ENCODE measurements at places on chromosomes 7 and 10.
A peak's percentile ranks its signal among the peaks of the same experiment; 100 is the strongest.

GRCh38 chr7:143978585-143978984, 21.5 kb upstream of the OR6B1 start:
- no peak for DNase-seq

DNA sequence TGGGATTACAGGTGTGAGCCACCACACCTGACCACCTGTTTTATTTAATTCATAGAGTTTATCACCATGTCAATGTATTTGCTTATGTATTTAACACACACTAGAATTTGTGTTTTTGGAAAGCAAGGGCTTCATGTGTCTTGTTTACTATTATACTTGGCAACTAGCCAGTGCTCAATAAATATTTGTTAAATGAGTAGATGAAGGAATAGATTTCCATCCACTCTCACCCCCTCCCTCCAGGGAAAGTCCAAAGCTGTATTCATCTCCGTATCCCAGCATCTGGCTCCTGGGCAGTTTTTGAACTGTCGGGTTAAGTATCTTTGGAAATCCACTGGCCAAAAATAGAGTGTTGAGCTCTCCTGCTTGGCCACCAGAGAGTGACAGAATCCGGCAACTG, 4.6 kb upstream of the RADIL start:
- no peak for DNase-seq

- no peak for DNase-seq
These were observed 99.7 kb downstream of the BMPR1A start for GRCh38 chr10:86856156-86856555.

GRCh38 chr10:58152673-58153263, 114.9 kb downstream of the IPMK start:
- peak; percentile 10 for DNase-seq

DNA sequence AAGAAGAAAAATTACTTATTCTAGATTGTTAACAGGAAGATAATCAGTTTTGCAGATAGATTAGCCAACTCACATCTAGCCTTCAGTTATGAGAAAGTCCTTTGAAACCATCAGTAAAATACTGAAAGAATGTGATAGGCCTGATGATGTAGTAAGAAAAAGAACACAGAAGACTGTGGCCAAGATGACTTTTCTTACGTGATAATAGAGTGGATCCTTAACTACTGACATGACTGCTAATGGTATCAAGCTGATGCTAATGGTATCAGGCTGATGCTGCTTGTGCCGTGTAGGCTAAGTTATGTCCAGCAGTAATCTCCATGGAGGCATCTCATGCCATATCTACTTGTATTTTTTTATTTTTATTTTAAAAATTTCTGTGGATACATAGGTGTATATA, 114.2 kb downstream of the GLCCI1 start:
- DNase-seq: no peak

GRCh38 chr10:97140902-97141745, 44.6 kb downstream of the SLIT1 start:
- DNase-seq: no peak

DNA sequence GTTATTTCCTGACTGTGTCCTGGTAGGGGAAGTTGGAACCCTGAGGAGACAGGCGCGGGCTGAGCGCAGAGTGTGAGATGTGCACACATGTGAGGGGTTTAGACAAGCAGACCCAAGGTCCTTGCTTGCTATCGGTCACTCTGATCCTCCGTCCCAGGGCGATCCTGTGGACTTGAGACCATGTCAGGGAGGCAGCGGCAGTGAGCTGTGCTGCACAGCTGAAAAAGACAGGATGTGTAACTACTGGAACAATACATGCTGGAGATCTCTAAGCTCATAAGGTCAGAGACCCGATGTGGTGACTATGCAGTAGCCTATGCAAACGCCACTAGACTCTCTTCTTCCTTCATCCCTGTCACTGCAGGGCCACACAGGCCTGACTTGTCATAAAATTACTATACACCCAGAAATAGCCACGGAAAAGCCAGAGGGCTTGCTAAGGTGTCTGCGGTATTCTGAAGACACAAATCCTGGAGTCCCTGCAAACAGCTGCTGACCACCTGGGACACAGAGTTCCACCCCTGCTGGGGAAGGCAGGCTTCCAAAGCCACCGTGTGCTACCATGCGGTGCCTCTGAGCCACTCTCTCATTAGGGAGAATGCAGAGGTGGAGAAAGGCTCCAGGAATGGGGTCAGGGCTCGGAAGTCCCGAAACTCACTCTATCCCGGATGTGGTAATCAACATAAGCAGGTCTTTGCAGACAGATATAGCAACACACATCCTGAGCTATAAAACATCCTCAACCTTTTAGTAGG, 91.1 kb upstream of the DDC start:
- DNase-seq: no peak

DNA sequence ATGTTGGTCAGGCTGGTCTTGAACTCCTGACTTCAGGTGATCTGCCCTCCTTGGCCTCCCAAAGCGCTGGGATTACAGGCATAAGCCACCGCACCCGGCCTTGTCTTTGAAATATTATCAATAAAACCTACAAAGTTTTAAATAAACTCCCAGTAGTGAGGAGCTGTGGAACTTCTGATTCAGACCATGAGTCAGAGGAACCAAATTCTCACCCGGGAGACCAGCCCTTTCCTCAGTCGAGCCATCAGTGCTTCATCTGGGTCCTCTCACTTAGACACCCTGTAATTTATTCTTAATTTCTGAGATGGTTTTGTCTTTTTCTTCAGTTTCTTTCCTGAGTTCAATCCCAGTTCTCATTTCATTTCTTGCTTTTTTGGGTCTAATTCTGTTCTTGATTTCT, 68.6 kb downstream of the DYNC2I1 start:
- DNase-seq: no peak

- no peak for DNase-seq
These were observed 5.5 kb downstream of the FOXL3 start for GRCh38 chr7:295155-296154.

DNA sequence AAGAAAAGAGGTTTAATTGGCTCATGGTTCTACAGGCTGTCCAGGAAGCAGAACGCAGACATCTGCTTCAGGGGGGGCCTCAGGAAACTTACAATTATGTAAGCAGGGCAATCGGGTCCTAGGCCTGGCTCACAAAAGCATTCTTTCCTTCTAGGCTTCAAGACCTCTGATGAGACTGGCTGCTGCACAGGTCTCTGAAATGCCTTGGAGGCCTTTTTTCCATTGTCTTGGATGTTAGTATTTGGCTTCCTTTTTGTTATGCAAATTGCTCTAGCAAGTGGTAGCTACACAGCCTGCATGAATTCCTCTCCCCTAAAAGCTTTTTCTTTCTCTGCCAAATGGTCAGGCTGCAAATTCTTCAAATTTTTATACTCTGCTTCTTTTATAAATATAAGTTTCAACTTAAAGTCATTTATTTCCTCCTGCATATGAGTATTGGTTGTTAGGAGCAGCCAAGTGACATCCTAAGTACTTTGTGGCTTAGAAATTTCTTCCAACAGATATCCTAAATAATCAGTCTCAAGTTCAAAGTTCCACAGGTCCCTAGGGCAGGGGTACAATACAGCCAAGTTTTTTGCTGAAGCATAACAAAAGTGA, 83.1 kb upstream of the SEMA3A start:
- DNase-seq: no peak

GRCh38 chr10:4810092-4810491, 15.9 kb upstream of the AKR1E2 start:
- no peak for DNase-seq

- DNase-seq: no peak
These were observed 480 bp downstream of the MNX1 start for GRCh38 chr7:157009778-157010587.

GRCh38 chr10:4396401-4397283, 429.4 kb upstream of the AKR1E2 start:
- no peak for DNase-seq

DNA sequence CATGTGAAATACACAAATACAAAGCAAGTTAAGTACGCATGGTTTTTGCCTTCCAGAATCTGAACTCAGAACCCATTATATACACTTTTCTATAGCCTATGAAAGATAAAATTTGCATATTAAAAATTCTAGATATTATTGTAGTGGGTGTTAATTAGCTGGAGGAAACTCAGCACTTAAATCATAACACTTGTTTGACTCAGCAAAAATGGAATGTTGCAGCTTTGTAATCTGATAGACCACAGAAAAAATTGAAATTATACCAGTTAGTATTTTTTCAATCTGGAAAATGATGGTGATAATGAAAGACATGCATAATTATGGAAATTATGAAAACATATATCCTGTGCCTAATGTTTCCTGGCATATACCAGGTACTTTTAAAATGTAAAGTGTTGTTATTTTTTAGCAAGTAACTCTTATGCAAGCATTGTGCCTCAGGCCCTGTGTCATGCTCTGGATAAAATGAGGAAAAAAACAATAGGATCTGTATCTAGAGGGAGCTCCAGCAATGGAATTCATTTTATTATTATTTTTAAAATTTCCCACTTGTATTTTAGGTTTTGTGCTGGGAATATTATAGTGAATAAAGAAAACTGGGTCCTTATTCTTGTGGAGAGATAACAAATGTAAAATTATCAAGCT, 490.4 kb upstream of the SEMA3A start:
- no peak for DNase-seq

- DNase-seq: no peak
These were observed 102.5 kb downstream of the ACTR3B start for GRCh38 chr7:152862006-152862405.

DNA sequence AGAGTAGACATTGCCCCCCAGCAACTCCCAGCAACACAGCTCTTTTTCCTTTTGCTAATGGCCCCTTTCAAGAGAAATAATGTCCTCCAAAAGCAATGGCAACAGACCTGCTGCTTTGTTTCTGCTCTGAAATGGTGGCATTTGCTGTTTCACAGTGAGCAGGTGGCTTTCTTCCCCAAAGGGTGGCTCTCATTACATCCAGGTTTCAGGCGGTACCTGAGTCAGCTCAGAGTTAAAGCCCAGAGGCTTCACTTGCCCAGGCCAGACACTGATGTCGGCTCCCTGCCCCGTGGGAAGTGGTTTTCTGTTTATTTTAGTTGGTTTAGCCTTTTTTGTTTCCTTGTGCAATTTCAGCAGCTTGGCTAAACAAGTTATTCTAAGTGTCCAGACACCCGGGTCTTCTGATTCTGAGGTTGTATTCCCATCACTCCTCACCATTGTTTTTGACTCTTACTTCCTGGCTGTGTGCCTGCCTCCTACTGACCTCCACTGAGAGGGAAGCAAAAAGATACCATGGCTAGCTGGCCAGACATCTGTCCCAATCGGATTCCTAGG, 7.8 kb upstream of the ATOH7 start:
- no peak for DNase-seq

DNA sequence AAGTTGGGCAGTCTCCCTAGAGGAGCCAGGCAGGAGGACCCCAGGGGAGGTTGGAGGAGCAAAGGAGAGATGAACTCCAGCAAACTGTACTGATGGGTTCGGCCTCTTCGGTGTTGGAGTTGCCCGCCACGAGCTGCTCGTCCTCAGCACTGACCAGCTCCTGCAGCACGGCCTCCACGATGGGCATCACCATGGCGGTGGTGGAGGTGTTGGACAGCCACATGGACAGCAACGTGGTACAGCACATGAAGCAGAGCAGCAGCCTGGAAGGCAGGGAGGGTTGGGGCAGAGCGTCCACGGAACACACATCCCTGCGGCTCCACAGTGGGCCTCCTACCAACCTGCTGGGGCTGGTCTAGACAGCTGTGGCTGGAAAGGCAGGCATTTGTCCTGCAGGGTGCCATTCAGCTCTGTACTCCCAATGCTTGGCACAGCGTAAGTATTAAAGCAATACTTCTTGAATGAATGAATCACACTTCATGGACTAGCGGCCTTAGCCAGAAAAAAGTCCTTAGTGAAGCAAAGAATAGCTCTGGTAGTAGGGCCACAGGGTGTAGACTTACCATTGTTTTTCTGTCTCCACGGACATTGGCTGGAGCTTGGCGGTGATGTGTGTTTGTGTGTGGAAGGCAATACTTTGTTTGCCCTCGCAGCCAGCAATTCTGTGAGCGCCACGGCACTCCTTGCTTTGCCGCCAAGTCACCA, 21.8 kb downstream of the SLC13A4 start:
- DNase-seq: no peak

- DNase-seq: no peak
These were observed 12.5 kb upstream of the DDIT4 start for GRCh38 chr10:72260976-72261783.

GRCh38 chr10:99835947-99836346, 53.5 kb downstream of the ABCC2 start:
- DNase-seq: no peak

DNA sequence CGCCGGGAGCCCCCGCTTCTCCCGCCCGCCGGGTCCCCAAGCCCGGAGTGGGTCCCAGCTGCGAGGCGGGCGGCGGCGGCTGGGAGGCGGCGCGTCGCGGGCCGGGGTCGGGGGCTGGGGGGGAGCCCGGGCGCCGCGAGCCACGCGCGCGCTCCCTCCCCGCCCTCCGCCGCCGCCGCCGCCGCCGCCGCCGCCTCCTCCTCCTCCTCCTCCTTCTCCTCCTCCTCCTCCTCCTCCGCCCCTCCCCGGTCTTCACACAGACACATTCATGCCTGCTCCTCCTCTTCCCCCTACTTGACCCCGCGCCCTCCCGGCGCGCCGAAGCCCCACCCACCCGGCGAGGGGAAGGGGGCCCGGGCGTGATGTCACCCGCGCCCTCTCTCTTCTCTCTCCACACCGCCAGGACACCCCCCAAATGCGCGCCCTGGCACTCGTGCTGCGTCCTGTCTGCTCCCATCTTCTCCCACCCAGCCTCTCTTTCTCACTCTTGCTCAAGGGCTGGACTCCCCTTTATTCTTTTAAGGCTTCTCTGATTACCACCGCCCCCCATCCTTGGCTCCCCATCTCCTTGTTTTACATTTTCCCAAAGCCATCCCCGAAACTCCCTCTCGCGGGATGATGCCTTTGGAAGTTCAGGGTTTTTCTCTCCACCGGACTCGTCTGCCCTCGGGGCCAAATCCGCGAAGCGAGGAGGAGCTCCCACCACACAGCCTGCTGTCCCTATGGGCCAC, 967 bp upstream of the GLI3 start:
- no peak for DNase-seq

DNA sequence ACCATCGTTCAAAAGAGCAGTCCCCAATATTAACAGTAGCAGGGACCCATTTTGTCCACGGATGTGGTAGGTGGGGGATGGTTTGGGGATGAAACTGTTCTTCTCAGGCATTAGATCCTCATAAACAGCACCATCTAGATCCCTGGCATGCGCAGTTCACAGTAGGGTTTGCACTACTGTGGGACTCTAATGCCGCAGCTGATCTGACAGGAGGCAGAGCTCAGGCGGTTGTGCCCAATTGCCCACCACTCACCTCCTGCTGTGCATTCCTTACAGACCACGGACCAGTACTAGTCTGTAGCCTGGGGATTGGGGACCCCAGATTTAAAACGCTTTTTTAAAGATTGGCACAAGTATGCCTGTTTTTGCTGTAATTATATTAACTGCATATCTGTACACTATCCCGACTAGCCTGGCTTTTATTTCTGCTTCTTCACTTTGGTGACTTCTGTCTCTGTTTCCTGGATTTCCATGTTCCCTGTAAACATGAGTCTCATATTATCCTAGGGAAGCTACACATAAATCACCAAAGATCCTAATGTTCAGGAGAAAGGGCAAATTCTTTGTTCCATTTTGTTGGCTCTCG, 163.3 kb upstream of the AKR1E2 start:
- DNase-seq: no peak

DNA sequence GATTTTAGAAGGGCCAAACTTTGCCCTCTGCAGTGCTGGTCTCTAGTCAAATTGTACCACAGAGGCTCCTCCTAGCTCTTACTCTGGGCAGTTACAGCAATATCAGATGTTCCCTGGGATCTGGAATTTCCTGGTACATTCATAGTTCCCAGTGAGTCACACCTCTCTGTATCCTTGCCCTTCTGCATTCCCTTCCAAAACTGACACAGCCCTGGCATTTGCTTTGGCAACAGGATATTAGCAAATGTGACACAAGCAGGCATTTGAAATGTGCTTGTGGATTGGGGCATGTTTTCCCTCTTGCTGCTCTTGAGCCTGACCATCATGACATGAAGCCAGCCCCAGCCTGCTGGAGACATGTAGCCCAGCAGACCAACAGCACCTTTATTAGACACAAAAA, 284.7 kb upstream of the AKR1E2 start:
- peak; percentile 67 for DNase-seq
